ENCODE measurements at places on chromosomes 6 and 20.

DNA sequence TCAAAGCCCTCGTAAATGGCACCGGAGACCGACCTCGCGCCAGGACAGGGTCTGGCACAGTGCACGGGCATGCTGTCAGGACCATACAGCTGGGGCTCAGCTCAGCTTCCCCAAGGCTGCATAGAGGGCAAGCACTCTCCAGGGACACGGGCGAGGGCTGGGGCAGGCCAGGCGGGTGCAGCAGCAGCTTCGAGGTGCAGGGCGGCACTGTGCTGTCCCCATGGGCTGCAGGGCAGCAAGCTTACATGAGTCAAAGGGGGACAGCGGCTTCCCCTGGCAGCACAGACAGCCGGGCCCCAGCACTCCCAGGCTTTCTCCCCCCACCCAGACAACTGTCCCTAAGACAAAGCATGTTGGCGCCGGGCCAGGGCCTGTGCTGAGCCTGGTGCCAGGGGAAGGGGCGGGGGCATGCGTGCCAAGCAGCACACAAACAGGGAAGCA lies 25.7 kb downstream of the PSMG4 start:
- DNase-seq, result no peak

DNA sequence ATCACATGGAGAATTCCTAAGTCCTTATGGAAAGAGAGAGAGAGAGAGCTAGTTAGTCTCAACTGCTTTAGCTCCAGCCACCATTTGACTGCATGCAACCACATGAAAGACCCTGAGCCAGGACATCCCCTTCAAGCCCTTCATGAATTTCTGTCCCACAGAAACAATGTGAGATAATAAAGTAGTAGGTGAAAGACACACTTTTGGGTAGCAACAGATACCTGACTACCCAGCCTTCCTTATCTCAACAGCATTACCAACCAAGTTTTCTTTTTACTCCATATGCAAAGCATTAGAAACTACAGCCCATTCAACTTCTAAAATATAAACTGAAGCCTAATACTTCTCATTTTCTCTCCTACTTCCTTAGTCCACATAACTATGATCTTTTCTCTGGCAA lies 23.2 kb upstream of the THEMIS start:
- no peak for DNase-seq

GRCh38 chr6:24901698-24902328 lies 33.9 kb downstream of the RIPOR2 start:
- no peak for DNase-seq

GRCh38 chr6:168133168-168133561 lies 54.2 kb upstream of the FRMD1 start:
- no peak for DNase-seq

DNA sequence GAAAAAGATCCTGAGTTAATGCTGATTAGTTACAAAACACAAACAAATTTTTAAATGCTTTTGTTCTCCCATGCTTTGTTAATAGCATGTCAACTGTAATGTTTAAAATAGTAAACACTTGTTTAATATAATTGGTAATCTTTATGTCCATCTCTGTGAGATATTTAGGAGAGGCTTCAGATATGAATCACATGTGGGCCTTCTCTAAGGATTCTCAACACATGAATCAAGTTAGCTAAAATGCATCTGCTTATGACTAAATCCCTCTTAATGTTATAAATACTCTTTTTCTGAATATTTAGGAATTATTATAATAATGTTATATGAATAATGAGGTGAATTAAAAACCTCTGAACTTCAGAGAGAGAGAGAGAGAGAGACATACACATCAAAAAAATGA lies 345.9 kb upstream of the MANEA start:
- no peak for DNase-seq

- DNase-seq, result no peak
Measured at GRCh38 chr6:75337835-75338580, 53.4 kb upstream of the TMEM30A start.

DNA sequence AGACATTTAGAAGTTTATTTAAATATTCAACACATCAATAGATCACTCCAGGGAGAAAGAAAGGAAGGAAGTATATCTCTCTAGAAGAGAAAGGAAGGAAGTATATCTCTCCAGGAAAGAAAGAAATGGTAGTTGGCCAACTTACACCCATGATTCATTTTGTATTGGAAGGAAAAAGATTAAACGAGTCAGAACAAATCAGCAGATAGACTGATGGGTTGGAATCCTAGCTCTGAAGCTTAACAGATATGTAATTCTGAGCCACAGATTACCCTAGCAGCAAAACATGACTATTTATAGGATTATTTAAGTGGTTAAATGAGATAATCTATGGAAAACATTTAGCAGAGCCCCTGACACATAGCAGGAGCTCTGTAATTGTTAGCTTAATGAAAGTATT lies 27.1 kb downstream of the COL12A1 start:
- no peak for DNase-seq

DNA sequence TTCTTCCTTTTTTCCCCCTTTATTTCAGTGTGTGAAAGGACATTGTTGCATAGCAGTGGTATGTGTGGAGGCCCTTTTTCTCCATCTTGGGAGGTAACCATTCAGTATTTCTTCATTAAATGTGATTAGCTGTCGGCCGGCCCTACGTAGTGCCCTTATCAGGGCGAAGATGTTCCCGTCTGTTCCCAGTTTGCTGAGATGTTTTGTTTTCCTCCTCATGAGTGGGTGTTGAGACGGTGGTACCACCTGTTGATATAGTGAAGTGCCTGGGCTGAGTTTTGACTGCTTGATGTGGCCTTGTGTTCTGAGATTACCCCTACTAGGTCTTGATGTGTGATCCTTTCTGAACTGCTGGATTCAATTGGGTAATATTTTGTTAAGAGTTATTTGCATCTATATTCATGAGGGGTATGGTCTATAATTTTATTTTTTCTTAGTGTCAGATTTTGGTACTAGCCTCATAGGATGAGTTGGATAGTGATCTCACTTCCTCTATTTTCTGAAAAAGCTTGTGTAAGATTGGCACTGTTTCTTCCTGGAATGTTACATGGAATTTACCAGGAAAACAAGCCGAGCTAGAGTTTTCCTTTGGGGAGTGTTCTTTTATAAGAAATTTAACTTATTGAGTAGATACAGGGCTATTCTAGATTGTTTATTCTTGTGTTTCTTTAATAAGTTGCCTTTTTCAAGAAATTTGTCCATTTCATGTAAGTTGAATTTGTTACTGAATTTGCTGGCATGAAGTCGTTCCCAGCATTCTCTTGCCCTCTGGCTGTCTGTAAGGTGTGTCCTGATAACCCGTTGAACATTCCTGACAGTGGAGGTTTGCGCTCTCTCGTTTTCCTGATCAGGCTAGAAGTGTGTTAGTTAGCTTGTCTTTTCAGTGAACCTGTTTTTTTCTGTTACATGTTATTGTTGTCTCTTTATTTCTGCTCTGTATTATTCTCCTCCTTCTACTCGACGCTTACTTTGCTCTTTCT lies 4.3 kb downstream of the MTG2 start:
- DNase-seq, result no peak

DNA sequence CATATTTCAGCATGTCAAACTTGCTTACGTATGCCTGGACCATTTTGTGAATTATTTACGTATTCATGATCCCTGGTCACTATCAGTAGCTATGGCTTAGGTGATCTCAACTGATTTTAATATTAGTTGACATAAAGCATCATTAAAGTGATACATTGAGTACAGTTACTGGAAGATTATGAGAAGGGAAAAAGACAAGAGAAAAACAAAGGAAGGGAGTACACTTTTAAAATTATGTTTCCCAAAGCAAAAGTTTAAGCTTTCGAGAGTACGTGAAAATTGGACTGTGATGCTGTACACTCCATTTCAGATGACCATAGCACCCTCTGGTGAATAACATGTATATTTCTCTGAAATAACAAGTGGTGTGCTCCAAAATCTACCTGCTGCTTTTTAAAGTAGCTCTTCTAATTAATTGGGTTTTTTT lies 215.0 kb upstream of the HSF2 start:
- no peak for DNase-seq

GRCh38 chr6:44367681-44368080 lies 19.8 kb upstream of the CDC5L start:
- no peak for DNase-seq

- no peak for DNase-seq
Measured at GRCh38 chr20:24478584-24478983, 9.2 kb downstream of the SYNDIG1 start.

All from activated effector memory CD4-positive, alpha-beta T cell treated with Interleukin-2 at 50 U/mL for 16 hours (primary cell).